ENCODE measurements at places on chromosomes 11 and 22.

DNA sequence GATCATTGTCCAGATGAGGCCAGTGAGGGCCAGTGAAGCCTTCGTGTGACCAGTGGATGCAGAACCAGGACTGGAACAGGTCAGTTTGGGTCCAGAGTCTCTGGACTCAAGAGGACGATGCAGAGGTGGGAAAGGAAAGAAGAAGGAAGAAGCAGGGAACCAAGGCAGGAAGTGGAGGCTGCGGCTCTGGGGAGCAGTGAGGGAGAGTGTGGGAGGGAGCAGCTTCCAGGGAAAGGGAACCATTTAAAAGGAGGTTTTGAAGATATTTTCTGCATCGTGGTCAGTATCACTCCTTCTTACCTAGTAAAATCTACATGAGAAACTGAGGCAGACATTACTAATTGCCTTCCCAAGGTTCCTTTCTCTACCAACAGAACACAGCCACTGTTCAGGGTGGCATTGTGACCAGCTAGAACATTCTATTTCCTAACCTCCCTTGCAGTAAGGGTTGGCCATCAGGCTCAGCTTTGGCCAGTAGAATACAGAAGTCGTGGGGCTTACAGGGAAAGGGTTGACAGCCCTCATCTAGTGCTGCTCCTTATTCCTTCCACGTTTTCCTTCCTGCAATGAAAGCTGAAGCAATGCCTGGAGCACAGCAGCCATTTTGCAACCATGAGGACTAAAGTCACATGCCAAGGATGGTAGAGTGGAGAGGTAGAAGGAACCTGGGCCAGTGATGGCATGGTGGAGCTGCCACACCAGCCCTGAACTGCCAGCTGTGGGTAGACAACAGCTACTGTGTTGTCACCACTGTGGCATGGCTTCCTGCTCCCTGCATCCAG is 29.1 kb upstream of the LINC01488 start:
- no peak for DNase-seq

DNA sequence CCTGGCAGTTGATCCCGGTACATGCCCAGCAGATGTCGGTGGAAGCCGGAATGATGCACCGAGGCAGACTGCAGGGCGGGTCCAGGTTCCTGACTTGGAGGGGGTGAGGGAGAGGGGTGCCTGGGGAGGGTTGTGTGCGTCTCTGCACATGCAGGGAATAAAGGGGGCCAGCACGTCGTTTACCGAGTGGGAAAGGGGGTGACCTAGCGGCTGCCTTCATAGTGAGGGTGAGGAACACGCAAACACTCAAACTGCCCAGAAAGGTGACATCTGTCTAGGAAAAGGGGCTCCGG is 801.7 kb downstream of the TBC1D22A start:
- DNase-seq, result no peak

- no peak for DNase-seq
Measured at GRCh38 chr22:46062971-46063631, 86.1 kb upstream of the WNT7B start.

- no peak for DNase-seq
Measured at GRCh38 chr22:31398231-31398630, 1.2 kb upstream of the DRG1 start.

GRCh38 chr22:23501261-23501619 is 78.8 kb downstream of the IGLL1 start:
- DNase-seq, result no peak

GRCh38 chr11:14904745-14905103 is 12.7 kb upstream of the CYP2R1 start:
- DNase-seq, result peak; percentile 83

DNA sequence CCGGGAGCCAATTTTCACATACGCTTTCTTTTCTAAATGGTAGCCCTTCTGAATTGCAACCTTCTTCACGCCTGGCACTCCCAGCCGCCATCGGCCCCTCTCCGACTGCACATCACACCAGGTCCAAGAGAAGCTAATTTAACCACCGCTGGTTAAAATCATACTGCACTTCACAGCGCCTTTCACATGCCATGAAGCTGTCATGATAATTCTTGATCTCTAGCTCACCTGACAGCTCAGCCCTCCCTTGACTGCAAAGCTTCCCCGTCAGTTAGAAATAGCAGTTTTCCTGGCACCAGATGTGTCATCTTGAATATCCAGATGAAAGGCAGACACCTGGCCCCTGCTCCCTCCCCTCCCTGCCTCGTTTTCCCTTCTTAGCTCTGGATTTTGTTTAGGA is 101.4 kb downstream of the ARL14EP start:
- no peak for DNase-seq

DNA sequence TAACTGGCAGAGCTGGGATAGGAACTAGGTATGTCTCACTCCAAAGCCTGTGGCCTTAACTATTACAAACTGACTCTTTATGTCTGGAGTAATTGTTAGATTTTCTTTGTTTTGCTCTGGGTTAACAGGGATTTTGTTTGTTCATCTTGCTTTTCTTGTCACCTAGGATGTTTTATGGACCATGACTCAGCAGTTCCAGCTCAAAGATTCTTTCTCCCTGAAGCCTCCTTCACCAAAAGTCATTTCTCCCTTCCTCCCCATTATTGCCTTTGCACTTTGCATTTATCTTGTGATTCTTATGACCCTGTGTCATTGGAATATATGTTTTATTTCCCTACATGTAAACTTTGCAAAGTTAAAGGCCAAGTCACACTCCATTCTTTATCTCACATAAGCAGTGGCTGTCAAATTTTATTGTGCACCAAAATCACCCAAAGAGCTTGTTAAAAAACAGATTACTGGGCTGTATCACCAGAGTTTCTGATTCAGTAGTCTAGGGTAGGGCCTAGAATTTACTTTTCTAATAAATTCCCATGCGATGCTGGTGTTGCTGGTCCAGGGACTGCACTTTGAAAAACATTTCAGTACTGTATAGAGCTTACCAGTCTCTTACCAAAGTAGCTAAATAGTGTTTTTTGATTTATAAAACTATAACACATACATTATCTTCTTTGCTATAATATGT is 327.7 kb downstream of the DLG2 start:
- DNase-seq, result no peak

- no peak for DNase-seq
Measured at GRCh38 chr22:25765016-25765367, 23.0 kb downstream of the MYO18B start.

DNA sequence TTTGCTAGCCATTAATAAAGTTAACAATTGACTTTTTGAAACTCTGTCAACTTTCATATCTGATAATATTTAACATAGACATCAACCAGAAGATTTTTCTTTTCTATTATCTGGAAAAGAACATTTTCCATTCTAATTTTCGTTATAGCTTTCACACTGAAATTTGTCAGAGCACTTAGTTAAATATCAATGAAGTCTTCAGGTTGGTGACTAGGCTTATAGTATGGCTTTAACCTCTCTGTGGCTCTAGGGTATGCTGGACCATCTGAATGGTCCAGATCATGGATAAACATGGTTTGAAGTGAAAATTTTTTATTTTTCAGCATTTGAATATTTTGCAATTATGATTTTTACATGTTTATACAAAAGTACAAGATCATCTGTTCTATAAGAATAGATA is 548.1 kb downstream of the CNTN5 start:
- no peak for DNase-seq

GRCh38 chr22:38353701-38354100 is 36.5 kb upstream of the CSNK1E start:
- DNase-seq, result no peak

- no peak for DNase-seq
Measured at GRCh38 chr11:10205928-10206327, 88.1 kb downstream of the SBF2 start.

GRCh38 chr11:36352922-36353321 is 56.8 kb downstream of the PRR5L start:
- peak; percentile 83 for DNase-seq

DNA sequence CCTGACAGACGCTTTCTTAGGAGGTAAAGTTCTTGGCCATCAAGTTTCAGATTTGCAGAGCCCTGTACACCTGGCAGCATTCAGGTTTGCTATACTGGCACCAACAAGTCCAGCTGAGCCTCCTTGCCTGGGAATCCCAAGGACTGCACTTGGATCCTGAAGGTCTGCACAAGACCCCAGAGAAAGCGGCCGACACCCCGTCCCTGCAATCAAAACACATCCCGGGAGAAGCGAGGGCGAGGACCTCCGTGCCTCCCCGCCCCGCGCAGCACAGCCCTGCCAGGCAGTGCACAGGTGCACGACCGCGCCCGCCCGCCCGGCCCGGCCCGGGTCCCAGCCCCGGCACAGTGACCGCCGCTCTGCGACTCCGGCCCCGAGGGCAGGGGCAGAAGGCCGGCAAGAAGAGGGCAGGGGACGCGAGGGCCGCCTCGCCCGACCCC is 559 bp downstream of the MRTFA start:
- no peak for DNase-seq

DNA sequence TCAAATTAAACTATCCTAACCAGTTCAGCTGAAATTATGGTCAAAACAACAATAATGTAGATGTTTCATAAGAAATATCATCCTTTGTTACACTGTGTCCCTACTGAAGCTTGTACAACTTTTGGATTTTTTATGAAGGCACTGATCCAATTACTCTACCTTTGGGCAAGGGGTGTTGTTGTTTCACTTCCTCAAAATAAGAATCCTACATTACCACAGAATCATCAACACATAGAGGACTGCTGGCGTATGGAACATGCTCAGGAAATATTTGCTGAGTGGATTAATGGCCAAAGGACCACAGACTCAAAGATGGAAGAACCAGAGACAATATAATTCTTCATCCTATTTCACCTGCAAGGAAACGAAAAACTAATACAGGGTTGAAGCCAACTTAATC is 907.5 kb upstream of the CCDC90B start:
- DNase-seq, result no peak

DNA sequence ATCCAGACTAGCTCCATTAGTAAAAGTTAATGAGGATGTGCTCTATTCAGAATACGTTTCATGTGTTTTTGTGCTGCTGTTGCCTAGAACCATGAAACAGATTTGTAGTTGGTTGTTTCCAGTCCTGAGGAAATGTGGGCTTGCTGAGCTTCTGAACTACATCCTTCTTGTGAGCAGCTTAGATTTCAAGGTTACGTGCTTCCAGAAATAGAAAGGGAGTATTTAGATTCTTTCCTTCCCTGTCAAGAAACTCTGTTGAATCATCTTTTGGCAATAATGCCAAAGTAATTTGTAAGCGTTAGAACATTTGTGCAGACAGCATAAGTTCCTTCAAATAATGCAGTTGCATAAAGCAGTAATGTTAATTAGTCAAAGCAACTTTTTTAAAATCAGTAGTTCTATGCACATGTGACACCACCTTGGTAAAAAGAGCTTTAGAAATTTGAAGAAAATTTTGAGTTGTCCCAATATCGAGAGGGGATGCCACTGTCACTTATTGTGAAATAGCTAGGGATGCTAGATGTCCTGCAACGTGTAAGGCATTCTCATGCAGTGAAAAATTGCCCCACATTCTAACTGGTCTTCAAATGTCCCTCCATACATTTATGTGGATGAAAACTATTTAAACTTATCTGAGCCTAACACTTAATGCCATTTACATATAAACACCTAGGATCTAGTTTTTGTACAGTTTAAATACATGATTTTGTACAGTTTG is 169.6 kb downstream of the ETS1 start:
- no peak for DNase-seq

DNA sequence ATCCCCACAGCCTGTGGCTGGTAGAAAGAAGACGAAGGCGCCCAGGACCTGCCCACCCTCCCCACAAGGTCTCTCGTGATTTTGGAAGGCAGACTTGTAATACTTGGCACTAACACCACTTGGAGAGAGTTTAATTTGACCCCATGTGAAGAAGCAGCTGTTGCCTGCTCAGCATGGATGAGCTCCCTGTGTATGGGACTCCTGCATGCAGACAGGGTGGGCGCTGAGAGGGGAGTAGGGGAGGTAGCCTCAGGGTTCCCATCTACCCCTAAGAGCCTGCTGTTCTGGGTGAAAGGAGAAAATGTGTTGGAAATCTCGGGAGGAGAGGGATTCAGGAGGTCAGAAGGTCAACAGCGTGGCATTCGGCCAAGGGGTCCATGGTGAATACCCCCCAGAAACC is 625.9 kb downstream of the TBC1D22A start:
- no peak for DNase-seq

DNA sequence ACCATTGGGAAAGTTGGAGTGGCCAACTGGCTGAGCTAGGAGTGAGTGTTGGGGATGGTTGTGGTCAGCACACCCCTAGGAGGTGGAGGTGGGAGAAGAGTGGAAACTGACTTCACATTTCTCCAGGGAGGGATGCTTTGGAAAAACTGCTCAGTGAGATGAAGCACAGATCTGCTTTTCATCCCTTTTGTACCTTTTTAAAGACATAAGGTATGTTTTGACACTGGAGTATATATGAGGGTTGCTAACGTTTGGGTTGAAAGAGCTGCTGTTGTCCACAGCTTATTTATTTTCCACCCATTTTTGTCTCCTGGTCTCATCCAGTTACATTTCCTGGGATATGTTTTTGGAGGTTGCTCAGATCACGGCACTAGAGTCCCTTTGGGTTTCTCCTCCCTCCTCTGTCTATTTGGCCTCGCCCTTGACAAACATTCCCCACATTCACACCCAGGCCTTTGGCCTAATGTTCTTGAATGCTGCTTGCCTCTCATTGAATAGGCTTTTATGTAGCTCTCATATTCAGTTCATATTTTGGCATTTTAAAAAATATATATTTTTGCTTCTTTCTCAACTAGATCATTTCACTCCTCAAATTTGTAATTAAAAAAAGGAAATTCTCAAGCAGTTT is 8.3 kb downstream of the SREBF2 start:
- DNase-seq, result no peak

DNA sequence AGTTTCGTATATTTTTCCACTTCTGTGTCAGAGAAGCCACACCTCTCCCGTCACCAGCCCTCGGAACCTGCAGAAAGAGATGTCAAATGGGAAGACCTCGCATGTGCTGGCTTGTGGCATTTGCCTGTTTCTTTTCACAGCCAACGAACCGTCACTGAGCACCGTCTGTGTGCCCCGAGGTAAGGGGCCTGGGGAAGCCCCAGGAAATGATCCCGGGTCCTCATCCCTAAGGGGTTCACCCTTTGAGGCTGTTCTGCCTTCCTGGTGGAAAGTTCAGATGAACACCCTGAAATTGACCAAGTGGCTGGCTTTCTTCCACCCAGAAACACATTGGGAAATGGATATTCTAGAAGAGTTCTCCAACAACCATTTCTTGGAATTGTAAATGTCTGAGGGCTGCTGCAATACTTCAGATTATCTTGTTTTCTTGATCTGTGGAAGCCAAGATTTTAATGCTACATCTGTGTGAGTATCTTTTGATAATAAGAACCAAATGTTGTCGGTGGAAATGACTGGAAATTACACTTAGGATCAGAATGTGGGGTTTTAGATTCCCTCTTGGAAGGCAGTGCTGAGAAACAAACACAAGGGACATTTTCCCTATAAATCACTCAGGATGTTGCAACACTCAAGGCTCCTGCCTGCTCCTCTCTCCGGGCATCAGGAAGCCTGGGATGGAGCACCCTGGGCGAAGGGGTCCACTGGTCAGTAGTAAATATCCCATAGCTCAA is 37.6 kb downstream of the RIBC2 start:
- DNase-seq, result no peak

GRCh38 chr11:67345247-67345919 is 8.0 kb downstream of the POLD4 start:
- DNase-seq, result no peak
